ENCODE measurements at places on chromosomes 1 and 21.

DNA sequence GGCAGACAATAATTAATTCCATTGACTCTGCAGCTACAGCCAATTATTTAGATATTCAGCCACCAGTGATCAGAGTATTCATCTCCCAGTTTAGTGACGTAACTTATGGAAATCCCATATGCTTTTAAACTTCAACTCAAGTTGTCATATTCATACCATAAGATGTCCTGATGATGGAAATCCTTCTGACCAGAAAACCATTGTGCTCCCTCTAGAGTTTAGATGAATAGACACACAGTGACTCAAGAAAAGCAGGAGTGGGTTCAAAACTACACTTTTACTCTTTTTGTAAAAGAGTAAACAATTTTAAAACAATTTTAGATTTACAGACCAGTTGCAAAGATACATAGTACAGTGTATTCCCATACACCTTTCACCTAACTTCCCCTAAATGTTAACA is 463.7 kb downstream of the KCNT2 start:
- no peak for DNase-seq

DNA sequence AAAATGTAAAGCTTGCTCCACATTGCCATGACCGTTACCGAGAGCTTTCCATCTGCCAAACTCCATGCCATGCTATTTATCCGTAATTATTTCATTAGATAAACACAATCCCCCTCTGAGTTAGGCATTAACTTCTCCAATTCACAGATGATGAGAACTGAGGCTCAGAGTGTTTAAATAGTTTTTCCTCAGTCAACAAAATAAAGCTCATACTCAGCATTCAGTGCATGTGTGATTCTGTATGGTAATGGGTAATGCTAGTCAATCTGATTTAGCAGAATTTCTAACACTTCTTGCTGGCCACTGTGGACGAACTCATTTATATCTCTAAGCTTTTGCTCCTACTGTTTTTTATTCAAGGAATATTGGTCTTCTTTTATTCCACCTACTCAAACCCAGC is 17.3 kb downstream of the SAMSN1 start:
- no peak for DNase-seq

DNA sequence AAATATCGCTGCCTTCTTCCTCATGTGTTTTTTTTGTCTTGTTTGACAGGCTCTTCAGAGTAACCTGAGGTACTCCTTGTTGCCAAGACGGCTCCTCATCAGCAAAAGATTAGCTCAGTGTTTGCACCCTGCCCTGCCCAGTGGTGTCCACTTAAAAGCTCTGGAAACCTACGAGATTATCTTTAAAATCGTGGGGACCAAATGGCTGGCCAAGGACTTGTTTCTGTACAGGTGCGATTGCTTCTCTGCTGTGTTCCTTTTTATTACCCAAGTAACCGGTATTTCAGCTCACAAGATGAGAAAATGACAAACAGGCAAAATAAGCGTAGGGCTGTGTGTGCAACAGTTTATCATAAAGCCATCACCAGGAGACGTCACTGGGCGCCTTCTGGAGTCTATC is 42.4 kb downstream of the DOP1B start:
- DNase-seq = no peak

DNA sequence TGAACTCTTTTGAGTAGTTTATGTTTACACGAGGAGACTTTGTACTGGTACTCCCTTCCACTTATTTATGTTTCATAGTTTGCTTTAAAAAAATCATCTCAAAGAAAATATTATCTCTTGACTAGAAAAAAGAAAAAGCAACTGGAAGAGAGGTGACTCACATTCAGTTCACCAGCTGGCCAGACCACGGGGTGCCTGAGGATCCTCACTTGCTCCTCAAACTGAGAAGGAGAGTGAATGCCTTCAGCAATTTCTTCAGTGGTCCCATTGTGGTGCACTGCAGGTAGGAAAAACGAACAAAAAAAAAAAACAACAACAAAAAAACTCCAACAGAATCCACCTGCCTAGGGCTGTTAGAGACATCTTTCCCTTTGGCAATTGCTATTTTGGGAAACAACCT is 102.9 kb downstream of the PTPRC start:
- no peak for DNase-seq

DNA sequence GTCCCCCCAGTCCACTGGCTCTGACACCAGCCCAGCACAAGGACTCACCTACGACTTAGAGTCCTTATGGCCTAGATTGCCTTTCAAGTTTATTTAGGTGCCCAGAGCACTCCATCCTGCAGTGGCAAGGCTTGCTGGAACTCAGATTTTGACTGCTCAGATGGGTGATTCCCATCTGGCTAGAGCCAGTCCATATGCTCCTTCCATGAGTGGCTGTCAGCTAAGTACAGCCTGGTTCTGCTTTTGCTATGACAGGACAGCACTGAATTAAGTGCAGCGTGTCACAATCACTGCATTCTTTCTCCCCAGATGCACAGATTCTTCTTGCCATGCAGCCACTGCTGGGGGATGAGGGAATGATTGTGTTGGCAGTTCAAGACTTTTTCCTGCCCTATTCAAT is 43.8 kb downstream of the GPR52 start:
- DNase-seq = peak; percentile 45

GRCh38 chr1:1256956-1257871 is 10.7 kb upstream of the C1QTNF12 start:
- DNase-seq = no peak

DNA sequence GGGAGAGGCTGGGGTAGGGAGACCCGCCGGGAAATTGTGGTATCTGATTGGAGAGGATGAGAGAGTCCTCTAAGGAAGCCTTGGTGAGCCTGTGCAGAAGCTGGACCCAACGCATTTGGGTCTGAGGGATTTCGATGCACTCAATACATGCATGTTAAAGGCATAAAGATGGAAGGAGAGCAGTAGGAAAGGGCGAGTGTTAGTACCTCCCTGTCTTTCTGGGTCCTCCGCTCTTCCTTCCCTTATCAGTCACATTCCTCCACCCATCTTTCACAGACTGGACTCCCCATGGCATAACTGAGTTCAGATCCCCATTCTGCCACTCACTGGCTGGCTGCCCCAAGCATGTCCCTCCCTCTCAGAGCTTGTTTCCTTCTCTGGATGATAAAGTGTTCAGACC is 7.3 kb downstream of the RGS16 start:
- no peak for DNase-seq

DNA sequence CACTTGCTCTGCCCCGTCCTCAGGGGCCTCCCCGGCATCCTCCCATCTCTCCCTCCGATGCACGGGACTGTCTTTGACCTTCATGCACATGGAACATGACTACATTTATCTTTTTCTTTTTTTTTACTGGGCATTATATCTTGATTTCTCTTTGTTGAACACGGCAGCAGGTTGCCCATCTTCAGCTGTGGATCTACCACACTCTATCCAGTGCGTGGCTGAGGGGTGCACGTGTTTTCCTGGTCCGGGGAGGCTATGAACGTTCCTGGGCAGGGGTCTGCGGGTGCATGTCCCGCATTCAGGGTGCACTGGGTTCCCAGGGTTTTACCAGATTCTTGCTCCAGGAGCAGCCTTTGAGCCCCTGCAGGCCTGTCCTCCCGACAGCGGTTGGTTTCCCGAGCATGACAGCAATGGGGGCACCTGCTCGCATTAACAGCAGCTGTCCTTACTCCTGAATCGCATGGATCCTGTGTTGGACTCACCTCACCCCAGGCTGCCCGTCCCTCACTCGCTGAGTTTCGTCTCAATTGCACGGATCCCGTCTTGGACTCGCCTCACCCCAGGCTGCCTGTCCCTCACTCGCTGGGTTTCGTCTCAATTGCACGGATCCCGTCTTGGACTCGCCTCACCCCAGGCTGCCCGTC is 7.4 kb downstream of the POFUT2 start:
- no peak for DNase-seq

- DNase-seq = no peak
Observed at GRCh38 chr1:181255270-181255929, 166.9 kb downstream of the IER5 start.

DNA sequence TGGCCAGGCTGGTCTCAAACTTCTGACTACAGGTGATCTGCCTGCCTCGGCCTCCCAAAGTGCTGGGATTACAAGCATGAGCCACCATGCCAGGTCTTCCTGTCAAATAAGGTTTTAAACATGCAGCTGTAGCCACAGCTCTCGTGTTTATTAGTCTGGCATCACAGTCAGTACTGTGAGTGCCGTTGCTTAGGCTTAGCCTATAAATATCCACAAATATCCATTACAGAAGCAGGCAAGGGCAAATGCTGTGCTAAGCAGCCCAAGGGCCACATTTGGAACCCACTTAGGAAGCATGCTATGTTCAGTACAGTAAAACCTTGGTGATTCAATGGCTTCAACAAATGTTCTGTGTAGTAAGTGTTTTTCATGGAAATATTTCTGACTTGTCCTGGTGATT is 75.9 kb downstream of the KIF1B start:
- no peak for DNase-seq

- DNase-seq = peak; percentile 48
Observed at GRCh38 chr21:36976882-36977651, 10.6 kb upstream of the HLCS start.

GRCh38 chr1:185559684-185560331 is 174.4 kb upstream of the HMCN1 start:
- DNase-seq = no peak

DNA sequence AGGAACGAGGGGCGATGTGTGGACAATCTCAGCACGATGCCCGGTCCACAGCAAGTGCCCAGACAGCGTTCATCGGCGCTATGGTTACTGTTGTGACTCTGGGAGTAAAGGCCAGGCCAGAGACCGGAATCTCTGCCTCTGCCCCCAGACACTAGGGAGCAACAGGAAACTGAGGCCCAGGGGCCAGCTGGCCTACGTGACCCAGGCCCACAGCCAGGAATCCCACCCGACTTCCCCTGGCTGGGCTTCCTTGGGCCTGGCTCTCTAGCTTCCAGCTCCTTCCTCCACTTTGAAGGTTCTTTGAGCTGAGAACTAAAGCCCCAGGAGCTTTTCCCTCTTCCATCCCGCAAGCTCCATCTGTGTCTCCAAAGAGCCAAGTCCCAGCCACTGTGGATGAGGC is 4.6 kb downstream of the LRP8 start:
- no peak for DNase-seq

DNA sequence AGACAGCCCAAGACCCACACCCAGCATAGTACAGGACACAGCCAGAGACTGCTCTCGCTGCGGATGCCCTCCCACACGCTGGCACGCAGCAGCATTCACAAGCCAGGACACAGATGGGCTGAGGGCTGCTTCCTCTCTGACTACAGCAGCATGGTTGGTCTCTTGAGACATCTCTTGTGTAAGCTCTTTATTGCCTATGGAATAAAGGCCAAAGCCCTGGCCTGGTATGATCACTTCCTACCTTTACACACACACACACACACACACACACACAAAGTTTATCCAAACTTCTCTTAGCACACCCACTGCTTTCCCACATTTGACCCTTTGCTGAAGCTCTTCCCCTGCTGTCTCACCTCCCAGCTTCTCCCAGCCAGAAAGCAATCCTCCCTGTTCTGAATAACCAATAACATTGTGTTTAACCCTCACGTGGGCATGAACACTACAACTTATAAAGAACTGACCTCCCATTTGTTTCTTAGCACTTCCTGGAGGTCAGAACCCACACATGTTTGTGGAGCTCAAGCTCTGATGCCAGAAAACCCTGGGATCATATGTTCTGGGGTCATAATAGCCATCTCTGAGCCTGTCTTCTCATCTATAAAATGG is 1.2 kb upstream of the LUZP1 start:
- peak; percentile 91 for DNase-seq

DNA sequence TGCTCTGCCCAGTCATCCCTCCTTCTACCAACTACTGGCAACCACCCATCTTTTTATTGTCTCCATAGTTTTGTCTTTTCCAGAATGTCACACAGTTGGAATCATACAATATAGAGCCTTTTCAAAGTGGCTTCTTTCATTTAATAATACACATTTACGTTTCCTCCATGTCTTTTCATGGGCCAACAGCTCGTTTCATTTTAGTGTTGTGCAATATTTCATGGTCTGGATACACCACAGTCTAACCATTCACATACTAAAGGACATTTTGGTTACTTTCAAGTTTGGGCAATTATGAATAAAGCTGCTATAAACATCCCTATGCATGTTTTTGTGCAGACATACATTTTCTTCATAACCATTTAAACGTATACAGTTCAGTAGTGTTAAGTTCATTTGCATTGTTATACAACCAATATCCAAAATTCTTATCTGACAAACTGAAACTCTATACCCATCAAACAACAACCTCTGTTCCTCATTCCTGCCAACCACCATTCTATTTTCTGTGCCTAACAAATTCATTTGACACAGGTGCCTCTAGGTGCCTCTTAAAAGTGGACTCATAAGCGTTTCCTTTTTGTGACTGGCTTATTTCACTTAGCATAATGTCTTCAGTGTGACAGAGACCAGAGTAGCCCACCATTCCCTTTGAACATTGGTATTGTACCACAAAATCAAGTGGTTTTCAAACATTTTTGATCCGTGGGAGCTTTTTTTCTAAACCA is 138.1 kb downstream of the NR5A2 start:
- DNase-seq = no peak

DNA sequence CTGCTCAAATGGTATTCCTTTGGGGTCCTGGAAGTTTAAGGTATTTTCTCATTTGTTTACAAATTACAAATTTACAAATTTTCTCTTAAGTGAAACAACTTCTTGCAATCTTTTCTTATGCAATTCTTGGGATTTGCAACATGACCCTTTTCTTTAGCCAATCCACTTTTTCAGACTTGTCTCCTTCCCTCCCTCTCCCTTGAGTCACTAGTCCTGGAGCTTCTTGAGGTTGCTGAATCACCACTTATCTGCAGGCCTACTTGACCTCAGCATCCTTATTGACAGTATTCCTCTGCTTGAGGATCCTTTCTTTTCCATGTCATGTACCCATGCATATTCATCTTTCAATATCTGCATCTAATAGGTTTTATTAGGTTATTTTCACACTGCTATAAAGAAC is 302.8 kb upstream of the ADAMTS5 start:
- DNase-seq = no peak

- peak; percentile 94 for DNase-seq
Observed at GRCh38 chr1:9852410-9853248, 28.9 kb upstream of the CLSTN1 start.

DNA sequence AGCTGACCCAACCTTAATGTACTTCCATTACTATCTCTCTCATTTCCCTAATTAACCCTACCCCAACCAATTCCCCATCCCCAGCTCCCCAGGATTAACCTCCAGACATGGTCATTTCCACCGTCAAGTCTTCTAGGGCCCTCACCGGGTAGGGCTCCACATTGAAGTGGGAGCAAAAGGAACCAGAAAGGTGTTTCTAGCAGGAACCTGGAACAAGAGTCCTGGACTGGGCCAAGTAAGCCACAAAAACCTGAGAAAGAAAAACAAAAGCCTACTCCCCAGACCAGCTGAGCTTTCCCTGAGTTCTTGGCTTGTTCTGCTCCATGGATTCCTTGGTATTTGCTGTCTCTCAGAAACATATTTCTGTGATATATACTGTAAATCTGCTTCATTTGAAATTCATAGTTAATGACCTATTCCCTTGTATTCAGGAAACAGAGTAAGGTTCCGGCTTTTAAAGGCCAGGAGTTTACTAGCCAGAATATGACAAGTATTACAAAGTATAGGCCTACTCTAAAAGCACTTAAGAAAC is 58.4 kb downstream of the SYF2 start:
- no peak for DNase-seq

GRCh38 chr1:63955370-63956145 is 181.7 kb downstream of the ROR1 start:
- no peak for DNase-seq
